ENCODE measurements at places on chromosomes 2 and 18. TPM values are rescaled to one million over a fixed set of nuclear protein-coding genes. Genes with fewer than 3 reads are reported as not detected.

The GKN2 gene
- total RNA-seq = not detected

The IL1B gene
- total RNA-seq = 2.5 TPM

- DNase-seq = no peak
Measured at GRCh38 chr2:106057206-106057605, 136.9 kb downstream of the UXS1 start.

DNA sequence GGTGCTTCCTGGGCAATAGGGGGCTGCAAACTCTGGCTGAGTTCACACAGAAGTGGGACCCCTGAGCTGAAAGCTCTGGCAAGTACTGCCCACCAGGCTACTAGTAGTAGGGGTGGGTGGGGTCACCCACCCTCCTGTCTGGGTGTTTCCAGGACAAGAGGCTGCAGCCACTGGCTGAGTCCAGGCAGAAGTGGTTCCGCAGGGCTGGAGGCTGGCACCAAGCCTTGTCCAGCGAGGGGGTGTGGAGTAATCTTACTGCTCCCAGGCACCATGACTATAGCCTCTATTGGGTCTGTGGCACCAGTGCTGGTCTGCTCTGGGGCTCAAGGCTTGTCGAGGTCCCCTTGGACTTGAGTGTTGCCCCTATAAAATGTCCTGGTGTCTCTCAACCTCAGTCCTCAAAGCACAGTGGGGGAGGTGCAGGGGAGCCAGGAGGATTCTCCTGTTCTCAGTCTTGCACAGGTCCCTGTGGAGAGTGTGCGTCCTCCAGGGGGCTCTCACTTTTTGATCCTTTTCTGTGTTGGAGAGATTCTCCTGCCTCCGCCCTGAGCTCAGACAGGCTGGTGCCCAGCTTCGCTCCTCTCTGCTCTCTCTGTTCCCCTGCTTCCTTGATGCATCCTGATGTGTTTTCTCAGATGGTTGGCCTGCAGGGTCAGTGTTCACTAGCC, 48.1 kb downstream of the NUP35 start:
- no peak for DNase-seq

GRCh38 chr2:145156199-145156598, 636.3 kb upstream of the ZEB2 start:
- no peak for DNase-seq

- DNase-seq = no peak
Measured at GRCh38 chr2:116754381-116755101, 1060.0 kb upstream of the DDX18 start.

DNA sequence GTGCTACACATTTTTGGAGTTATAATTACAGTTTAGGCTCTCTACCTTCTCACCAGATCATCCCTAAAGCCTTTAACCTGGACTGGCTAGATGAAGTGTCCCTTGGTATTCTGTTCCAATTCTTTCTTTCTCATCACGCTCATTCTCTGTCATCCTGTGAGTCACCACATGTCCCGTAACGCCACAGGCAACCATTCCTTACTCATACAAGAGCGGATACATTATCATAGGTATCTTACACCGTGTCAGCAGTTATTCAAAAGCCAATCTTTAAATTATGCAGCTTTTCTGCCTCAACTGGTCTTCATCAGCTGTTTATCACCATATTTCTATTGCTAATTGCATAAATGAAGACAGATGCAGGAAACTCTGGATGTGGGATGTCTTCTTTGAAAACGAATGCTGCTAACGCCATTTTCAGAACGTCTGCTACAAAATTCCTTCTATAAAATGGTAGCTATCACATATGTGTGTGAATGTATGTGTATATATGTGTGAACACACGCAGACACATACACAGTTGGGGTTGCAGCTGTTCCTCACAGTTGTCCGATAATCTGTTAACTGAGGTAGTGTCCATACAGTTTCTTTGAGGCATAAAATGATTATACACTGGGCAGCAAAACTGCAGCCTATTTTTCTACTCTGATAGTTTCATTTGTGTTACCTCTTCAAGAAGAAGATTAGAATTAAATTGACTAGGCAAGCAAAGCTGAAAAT, 47.9 kb downstream of the EML6 start:
- DNase-seq = no peak

GRCh38 chr18:49174478-49174877, 223.7 kb upstream of the SMAD7 start:
- DNase-seq = no peak

DNA sequence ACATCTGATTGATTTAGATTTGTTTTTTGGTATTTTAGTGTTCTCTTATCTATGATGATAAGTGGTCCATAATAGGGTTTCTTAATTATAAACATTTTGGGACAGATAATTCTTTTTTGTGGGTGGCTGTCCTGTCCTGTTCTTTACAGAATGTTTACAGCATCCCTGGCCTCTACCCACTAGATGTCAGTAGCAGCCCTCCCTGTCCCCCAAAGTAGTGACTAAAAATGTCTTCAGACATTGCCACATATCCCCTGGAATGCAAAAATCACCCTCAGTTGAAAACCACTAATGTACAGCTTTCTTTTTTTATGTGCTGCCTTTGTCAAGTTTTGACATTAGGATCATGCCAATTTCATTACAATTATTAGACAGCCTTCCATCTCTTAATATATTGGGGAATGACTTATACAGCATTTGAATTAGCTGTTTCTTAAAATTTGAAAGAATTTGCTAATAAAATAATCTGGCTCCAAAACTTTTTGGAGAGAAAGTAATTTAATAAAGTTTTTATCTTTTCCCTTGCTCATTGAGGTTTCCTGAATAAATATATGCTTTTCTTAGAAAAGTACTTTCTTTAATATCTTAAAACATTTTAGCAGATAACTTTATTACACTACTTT, 19.5 kb downstream of the WIPF1 start:
- DNase-seq = no peak

All from vagina (tissue), 2 donors.